ENCODE measurements at places on chromosomes 4 and X.

DNA sequence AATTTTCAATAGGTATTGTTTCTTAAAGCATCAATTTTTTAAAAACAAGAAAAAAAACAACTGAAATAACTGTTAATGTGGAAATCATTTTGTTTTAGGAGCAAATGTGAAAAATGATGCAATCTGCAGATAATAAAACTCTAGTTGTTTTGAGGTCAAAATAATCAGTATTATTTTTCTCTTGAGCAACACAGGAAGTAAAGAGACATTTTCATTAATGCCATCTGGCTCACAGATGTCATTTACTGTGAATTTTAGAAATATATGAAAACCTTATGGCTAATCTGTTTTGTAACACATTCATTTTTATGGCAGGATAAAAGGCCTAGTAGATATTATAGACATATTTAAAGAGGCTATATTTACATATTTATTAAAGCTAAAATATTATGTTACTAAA, 141.6 kb downstream of the PCDH18 start:
- DNase-seq: no peak

GRCh38 chr4:143399113-143399949, 62.7 kb downstream of the GAB1 start:
- no peak for DNase-seq

DNA sequence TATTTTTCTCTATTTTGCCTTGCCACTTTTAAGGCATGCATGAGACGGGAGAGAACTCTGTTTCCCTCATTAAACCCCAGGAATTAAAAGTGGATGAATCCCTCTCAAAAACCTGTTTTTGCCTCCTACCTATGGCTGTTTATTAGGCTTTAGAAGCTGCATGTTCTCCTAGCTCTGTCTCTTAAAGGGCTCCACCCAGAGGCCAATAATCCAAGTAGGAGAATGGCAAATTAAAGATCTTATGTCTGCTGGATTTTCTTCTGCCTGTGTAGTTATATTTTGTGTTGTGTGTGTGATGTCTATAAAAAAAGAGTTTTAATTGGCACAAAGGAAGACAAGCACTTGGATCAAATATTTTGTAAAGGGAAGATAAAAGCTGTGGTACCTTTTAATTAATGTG, 32.4 kb downstream of the MAGEC1 start:
- no peak for DNase-seq

DNA sequence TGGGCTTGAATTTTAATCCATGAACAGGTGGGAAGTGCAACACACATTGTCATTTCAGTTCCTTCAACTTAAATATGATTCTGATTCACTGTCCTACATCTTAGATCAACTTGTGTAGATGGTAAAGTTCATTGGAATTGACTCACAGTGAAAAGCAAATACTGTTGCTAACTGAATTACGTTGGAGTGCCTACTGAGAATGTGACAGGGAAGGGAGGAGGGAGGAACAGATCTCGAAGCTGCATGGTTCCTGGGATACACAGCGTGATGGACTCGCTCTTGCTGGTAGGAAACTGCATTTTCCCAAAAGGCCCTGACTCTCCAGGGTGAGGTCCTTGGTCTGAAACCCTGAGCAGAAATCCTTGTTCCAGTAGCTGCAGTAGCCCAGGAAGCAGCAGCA, 284.2 kb downstream of the USP46 start:
- DNase-seq: no peak

- peak; percentile 14 for DNase-seq
Measured at GRCh38 chrX:64204701-64205440, 637 bp downstream of the AMER1 start.

- no peak for DNase-seq
Measured at GRCh38 chr4:115873048-115873447, 759.6 kb upstream of the NDST4 start.

- DNase-seq: no peak
Measured at GRCh38 chr4:17846266-17846665, 35.5 kb downstream of the NCAPG start.

- DNase-seq: peak; percentile 19
Measured at GRCh38 chrX:42944381-42944998, 166.5 kb upstream of the PPP1R2C start.

DNA sequence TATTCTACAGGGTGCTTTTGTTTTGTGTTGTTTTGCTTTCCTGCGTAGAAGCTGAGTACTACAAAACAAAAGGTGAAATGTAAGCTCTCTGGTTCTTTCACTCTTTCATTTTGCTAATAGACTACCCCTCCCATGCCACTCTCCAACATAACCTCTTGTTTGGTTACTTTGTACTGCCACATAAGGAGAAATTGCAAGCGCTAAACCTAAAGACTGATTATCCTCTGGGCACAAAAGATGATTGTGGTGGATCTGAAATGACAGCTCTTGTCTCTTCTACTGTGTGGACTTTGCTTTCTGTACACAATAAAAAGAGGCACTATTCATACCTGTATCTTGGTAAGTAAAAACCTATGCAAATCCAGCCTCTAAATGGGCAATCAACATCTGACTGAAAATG, 5.3 kb downstream of the MBNL3 start:
- DNase-seq: no peak

DNA sequence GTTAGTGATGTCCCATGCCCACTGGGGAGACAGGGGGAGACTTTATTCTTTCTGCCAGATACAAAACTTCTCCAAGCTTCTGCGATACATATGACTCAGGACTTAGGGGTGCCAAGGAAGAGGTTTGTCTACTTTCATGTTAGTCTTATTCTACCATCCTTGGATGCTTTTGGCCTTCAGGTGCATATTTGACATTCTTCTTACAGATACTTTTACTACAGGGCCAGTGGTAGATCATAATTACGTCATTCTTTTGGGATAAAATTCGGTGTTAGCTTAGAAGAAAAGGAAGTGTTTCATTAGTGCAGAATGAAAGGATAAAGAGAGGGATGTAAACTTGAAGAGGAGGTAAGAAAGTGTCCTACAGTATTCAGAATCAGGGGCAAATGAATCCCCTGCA, 245.2 kb downstream of the THOC2 start:
- no peak for DNase-seq

DNA sequence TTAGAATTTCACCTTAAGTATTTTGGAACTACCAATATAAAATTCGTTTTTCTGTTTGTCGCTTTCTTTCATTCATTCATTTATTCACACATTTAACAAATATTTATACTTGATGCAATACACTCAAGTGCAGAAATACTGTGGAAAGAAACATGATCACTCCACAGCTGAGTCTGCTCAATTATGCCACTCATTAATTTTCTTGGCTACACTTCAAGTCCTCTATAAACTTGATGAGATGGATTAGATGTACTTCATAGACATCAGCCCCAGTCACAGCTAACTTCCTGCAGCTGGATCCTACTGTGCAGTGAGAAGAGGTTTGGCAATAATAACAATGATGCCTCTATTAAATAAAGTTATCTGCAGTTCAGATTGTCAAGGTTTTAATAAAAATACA, 208.1 kb downstream of the PDGFC start:
- DNase-seq: no peak

DNA sequence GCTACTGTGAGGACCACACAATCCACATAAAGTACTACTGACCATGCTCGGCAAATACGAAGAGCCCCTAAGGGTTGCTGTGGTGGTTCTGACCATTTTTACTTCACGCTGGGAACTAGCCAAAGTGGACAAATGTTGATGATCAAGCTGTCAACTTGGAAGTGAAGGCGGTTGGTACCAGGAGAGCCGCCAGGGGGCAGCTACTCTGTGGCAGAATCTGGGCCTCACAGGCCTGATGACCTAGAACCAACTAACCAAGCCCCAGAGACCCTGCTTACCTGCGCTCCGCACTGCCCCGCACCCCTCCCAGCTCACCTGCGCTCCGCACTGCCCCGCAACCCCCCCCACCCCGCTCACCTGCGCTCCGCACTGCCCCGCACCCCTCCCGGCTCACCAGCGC, 5.6 kb downstream of the GAK start:
- no peak for DNase-seq

- DNase-seq: no peak
Measured at GRCh38 chrX:124098089-124098488, 136.6 kb downstream of the STAG2 start.

DNA sequence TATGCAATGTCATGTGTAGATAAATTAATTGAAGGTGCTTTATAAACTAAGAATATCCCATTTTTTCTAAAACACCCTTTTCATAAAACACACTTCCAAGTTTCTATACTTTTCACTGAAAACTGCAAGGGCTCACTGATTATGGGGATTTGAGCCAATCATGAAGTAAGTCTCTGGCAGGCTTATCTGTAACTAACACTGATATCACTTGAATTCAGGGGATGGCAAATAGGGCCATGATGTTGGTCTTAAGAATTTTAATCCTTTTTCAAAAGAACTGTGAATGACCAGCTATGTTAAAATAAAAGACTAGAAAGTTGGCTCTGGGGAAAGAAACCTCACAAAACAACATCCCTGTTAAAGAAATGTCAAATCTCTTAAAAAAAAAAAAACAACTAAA, 13.0 kb upstream of the SEC24D start:
- no peak for DNase-seq

DNA sequence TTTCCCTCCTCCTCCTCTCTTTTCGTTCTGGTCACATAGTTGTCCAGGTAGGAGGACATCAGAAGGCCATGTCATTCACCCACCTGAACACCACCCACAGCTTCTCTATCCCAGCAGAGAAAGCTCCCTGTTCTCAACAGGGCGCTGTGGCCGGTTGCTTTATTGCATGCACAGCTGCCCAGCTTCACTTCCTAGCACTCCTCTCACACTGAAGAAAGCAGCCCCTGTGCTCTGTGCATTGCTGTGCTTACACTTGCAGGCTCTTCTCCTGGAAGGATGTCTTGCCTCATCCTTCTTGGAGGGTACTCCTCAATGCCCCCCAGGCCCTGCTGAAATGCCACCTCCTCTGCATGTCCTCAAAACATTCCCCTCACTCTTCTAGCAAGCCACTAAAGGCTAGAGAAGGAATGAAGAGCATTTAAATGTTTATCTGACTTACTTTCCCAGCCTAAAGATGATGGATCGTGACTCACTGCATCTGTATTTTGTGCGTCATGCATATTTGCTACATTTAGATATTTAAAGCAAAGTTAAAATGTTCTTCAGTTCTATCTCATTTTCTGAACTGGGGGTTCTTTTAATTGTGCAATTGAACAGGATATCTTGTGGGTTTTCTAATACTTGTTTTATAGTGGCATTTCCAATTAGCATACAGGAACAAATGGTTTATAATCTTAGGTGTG, 186.4 kb upstream of the PUDP start:
- DNase-seq: no peak

- no peak for DNase-seq
Measured at GRCh38 chr4:147733716-147734344, 1.9 kb downstream of the ARHGAP10 start.

GRCh38 chr4:139005774-139006173, 9.8 kb upstream of the NOCT start:
- no peak for DNase-seq

- DNase-seq: no peak
Measured at GRCh38 chr4:108352664-108353308, 184.1 kb upstream of the LEF1 start.

- no peak for DNase-seq
Measured at GRCh38 chr4:86264241-86264640, 95.6 kb downstream of the MAPK10 start.

- no peak for DNase-seq
Measured at GRCh38 chrX:37653397-37654085, 32.0 kb upstream of the XK start.

GRCh38 chr4:44425614-44426208, 22.9 kb downstream of the KCTD8 start:
- no peak for DNase-seq

GRCh38 chr4:31714238-31714637, 994.1 kb downstream of the PCDH7 start:
- no peak for DNase-seq

- no peak for DNase-seq
Measured at GRCh38 chrX:13081395-13082205, 37.2 kb upstream of the FAM9C start.

GRCh38 chr4:148780426-148781005, 338.3 kb upstream of the NR3C2 start:
- DNase-seq: no peak

DNA sequence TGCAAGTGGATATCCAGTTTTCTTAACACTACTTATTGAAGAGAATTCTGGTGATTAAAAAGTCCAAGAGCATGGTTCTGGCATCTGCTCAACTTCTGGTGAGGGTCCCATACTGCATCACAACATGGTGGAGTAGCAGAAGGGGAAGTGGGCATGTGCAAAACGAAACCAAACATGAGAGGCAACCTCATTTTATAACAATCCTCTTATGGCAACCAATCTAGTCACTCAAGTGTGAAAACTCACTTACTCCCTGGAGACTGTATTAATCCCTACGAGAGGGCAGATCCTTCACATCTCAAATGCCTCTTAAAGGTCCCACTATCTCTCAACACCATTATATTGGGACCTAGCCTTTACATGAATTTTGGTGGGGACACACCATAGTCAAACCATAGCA, 55.4 kb upstream of the TRO start:
- no peak for DNase-seq

- DNase-seq: no peak
Measured at GRCh38 chrX:104370089-104370488, 115.4 kb upstream of the ESX1 start.

DNA sequence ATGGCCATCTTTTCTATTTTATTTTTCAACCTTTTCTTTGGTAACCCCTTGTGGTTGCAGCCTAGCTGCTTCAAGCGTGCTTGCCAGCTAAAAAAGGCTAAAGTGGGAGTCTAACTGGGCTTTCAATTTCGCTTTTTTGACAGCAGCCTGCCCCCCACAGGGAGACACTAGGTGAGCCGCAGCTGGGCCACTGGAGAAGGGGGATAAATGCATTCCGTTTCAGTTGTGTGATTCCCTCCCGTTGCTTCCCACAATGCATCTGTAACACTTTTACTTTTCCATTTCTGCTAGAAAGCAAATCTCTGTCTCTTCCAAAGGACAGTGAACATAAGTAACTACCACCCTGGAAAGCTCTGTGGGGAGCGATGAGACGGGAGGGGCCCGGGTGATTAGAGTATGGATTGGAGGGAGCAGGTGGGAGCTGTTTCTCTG, 86.3 kb upstream of the RAPGEF2 start:
- no peak for DNase-seq

DNA sequence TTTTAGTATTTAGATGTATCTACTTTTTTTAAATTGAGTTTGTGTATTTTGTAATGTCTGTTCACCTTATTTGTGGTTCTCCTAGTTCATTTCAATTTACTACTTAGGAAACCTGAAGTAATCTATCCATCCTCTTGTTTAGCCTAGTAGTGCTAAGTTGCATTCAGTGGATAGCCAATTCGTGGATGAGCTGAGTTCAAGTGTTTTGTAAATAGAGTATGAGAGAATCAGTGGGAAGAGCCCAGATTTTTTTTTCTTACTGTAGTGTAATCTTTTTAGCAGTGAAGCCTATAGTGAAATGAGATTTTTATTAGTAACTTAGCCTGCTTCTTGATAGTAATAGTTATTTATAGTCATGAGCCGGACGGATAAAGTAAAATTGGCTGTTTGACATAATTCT, 21.7 kb downstream of the STAG2 start:
- no peak for DNase-seq

GRCh38 chr4:98006814-98007412, 136.4 kb downstream of the STPG2 start:
- no peak for DNase-seq

- no peak for DNase-seq
Measured at GRCh38 chrX:134418317-134419113, 41.5 kb upstream of the HPRT1 start.

All from activated CD4-positive, alpha-beta T cell treated with anti-CD3 and anti-CD28 coated beads, Interleukin-2, amount 50 U/mL, for 48 hours (primary cell).